ENCODE measurements at places on chromosomes 4 and X. TPM values are rescaled to one million over a fixed set of nuclear protein-coding genes. Genes with fewer than 3 reads are reported as not detected.

The NEIL3 gene
- total RNA-seq: 1.3 TPM

The VCX3A gene
- not detected for total RNA-seq

The GYG2 gene
- 2.6 TPM for total RNA-seq

The CCDC110 gene
- 2.0 TPM for total RNA-seq

The CLTRN gene
- 0.26 TPM for total RNA-seq

The QRFPR gene
- total RNA-seq: not detected

The CLDN22 gene
- not detected for total RNA-seq

The STBD1 gene
- 7.1 TPM for total RNA-seq

The USP17L29 gene
- total RNA-seq: not detected

The ARHGAP10 gene
- total RNA-seq: 41.0 TPM

The AFP gene
- 2.9 TPM for total RNA-seq

The ABLIM2 gene
- total RNA-seq: 0.09 TPM

The SPACA5 gene
- total RNA-seq: not detected

The ACOX3 gene
- total RNA-seq: 26.0 TPM

The C4orf50 gene
- total RNA-seq: not detected

The GAGE1 gene
- not detected for total RNA-seq

The NAA11 gene
- not detected for total RNA-seq

The RPS6KA3 gene
- 29.0 TPM for total RNA-seq

The RHOXF1 gene
- not detected for total RNA-seq

The MAGEB6B gene
- total RNA-seq: not detected

The NMU gene
- not detected for total RNA-seq

The OPN1MW gene
- not detected for total RNA-seq

The RIPPLY1 gene
- not detected for total RNA-seq

The COX7B2 gene
- not detected for total RNA-seq

The MTNR1A gene
- not detected for total RNA-seq

The MAGEA6 gene
- total RNA-seq: not detected

The TCP11X2 gene
- total RNA-seq: not detected

The CTSO gene
- 20.3 TPM for total RNA-seq
